ENCODE measurements at places on chromosomes 5 and 9.

DNA sequence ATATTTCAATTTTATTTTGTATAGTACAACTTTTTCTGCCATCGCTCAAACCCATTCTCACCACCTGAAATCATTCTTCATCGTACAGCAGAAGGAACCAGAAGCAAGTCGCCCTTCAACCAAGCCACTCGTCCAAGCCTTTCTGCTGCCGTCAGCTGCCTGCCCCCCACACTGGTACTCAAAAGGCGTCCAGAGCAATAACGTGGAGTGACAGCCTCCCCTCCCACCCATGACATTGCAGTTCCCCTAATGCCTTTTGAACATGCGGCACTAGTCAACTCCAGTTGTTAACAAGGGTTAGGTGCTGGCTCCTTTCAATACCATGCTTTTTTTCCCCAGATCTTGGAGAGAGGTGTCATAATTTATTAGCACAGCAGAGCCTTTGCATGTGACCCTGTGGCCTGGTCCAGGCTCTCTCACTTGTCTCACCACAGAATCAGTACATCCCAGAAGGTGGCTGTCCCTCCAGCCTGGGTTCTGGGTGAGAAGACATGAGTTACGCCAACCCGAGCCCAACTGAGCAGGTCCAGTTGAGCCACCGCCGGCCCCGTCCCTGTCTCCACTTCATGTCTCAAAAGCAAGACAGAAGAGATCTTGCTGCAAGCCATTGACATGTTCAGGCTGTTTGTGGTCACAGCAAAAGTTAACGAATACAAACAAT is 20.4 kb upstream of the MED10 start:
- no peak for DNase-seq

DNA sequence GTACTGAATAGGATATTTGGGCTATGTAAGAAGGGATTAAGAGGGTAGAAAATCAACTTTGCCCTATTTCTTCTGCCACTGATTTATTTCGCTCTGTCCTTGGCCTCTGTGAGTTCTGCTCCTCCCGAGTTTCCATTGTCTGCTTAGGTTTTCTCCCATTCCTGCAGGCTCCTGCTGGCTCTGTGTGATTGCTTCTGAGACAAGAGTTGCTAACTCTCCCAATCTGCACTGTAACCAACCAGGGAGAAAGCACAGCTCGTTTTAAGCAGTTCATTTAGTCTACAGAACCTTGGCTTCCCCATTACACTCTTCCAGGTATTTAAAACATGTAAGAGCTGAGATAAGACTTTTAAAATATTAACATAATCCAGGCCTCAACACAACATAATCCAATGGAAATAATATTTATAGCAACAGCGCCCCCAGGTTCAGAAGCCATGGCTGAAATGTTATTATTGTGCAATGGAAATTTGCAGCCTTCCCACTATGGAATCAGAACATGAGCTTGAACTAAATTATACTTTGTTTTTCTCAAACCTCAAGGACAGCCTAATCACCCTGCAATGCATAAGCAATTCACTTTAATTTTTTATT is 203.5 kb downstream of the ERCC6L2 start:
- no peak for DNase-seq

DNA sequence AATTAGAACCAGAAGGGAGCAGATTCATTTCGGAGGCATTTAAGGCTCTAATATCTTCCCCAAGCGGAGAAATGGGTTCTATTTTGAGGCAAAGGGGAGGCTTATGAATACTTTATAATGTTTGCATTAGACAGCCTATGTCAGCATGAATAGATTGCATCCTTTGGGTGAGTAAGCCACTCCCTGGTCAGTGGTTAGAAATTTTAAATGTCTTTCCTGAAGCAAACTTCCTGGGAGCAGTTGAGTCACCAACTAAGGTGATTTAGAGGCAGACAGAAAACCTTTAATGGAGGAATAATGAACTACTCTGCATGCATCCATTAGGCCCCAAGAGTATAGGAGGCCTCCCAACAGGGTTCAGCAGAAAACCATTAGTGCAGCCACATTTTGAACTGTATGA is 204.9 kb downstream of the ELAVL2 start:
- DNase-seq: no peak

- peak; percentile 24 for DNase-seq
Observed at GRCh38 chr5:176660530-176660859, 13.2 kb downstream of the TSPAN17 start.

GRCh38 chr5:39412721-39413394 is 11.9 kb downstream of the DAB2 start:
- no peak for DNase-seq

DNA sequence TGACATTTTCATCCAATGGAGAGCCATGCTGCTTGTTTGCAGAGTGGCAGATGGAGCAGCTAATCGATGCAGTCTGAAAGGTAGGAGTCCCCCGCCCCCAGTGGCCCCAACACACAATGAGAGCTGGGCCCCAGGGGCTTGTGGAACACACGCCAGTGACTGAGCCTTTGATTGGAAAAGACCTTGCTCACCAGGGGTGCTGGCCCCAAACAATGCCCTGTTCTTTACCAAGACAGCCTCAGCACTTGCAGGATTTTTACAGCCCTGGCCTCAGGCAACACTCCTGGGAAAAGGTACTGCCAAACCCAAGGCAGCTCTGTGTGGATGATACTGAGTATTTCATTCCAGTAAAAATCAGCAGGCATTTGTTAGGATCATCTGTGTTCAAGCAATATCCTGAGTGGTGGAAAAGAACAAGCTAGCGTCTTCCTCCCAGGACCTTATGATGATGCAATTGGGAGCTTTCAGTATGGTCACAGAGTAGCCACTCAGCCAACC is 276.8 kb upstream of the CLINT1 start:
- DNase-seq: no peak

DNA sequence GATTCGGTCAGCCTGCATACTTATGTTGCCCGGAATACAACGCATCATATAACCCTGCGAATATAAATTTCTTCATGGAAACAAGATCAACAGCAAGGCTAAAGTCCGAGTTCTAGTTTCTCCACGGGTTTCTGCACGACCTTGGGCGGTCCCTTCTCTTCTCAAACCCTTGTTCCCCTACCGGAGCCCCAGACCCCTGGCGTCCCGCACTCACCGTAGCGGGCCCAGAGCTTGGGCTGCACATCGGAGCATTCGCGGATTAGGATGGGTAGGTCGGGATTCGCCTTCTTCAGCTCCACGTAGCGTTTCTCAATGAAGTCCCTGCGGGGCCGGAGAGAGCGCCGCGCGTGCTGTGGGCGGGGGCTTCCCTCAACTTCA is 399 bp downstream of the NDUFA2 start:
- DNase-seq: no peak

DNA sequence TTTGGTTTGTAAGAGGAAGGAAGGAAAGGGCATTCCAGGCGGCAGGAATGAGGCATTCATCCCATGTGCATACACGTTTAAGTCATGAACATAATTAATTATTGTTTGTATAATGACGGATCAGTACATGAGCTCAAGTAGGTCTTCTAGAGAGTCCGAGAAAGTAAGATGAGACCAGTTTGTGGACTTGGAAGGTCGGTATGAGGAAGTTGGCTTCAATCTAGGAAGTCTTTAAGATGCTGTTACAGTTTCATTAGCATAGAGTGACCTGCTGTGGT is 2.1 kb downstream of the GTF3C4 start:
- DNase-seq: no peak

DNA sequence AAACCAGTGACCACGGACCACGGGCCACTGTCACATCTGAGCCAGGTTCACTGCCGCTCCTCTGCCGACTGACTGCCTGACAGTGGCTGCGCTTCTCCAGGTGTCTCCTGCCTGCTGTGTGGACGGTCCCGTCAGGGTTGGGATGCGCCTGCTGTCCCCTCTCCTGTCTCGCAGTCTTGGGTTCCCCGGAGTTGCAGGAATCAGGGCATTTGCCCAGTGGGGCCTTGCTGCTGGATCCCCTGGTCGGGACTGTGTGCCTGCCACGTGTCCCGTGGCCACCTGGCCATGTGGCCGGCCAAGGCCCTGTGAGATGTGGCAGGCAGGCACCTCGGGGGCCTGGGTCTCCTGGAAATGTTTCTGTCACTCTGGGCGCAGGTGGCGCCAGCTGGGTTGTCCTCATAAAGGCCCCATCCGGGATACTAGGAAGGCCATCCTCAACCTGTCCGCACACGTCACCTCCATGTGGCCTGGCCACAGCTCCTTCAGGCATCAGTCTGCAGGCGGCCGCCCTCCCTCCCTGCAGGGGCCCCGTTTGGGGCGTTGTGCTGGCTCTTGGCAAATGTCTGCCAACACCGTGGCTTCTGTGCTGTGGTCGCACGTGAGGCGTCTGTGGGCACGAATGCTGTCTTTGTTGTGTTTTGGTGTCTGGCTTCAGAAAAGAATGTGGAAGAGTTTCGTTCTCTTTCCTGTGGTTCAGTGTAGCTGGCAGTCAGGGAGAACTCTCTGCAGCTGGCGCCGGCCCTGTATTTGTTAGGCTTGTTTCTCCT is 6.4 kb upstream of the TOR4A start:
- no peak for DNase-seq

GRCh38 chr9:6014670-6015270 is 654 bp downstream of the RANBP6 start:
- DNase-seq: no peak

DNA sequence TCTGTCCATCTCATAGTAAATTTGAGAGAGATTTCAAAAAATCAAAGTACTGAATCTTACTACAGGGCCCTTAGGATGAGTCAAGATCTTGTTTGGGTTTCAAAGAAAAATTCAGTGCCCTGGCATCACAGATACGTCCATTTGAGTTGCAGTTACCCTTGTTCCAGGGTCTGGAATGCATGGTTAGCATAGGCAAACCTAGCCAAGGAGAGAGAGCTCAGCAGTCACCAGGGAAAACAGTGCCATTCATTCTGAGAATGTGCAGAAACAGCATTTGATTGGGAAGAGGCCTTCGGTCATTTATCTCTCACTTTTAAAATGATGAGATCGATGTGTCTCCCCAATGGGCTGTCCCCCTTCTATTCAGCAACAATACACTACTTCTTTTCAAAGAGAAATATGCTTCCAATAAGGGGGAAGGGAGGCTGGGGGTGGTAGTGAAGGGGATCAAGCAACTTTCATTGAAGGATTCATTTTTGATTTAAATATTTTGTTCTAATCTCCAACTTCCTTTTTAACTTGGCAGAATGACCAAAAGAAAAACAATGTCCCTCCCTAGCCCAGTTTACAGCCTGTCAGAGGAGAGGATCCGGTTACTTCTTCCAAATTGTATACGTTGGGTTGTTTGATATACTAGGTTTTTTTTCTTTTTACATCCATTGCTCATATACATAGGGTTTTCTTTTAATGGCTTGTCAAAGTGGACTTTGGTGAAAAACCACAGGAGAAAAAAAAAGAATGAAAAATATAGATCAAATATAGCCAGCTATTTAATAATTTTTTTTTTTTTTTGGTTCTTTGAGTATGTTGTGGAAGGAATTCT is 491.1 kb downstream of the CCDC171 start:
- no peak for DNase-seq

- no peak for DNase-seq
Observed at GRCh38 chr9:110142868-110143481, 65.0 kb downstream of the C9orf152 start.

DNA sequence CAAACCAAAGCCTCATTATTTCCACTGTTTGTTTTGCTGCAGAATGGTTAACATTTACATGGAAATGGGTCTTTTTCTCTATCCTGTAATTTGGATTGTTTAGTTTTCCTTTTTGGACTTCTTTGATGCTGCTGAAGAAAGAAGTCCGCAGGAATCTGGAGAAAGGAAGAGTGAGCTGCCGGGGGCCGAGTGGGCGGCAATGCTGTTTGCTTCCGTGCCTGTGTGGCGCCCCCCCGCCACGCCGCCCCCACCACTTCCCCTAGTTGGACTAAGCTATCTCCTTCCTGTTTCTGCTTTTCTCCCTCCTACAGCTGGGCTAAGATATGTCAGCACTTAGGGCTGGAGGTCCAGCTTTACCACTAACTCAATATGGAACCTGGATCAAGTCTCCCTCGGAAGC is 39.7 kb downstream of the ACTL7B start:
- no peak for DNase-seq

GRCh38 chr5:72170101-72170500 is 62.8 kb downstream of the MAP1B start:
- DNase-seq: no peak

GRCh38 chr9:27540502-27540901 is 10.9 kb upstream of the MOB3B start:
- DNase-seq: no peak

- DNase-seq: no peak
Observed at GRCh38 chr5:38207343-38207742, 51.0 kb upstream of the EGFLAM start.

DNA sequence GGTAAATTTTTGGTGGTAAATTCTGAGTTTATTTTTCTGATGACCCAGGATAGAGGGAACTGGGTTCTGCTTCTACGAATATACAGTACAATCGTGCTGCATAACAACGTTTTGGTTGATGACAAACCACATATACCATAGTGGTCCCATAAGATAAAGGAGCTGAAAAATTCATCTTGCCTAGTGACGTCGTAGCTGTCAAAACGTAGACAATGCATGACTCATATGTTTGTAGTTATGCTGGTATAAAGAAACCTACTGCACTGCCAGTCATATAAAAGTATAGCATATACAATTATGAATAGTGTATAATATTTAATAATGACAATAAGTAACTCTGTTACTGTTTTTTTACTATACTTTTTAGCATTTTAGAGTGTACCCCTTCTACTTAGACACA is 244.0 kb downstream of the GAS1 start:
- no peak for DNase-seq

- no peak for DNase-seq
Observed at GRCh38 chr5:161406880-161407279, 139.6 kb downstream of the GABRB2 start.

GRCh38 chr5:90096415-90097081 is 313.0 kb downstream of the CETN3 start:
- DNase-seq: no peak

GRCh38 chr9:128750926-128751595 is 20.7 kb downstream of the ZER1 start:
- DNase-seq: no peak

- no peak for DNase-seq
Observed at GRCh38 chr5:171906066-171906570, 100.3 kb downstream of the FBXW11 start.

GRCh38 chr9:119722384-119722783 is 353.1 kb upstream of the BRINP1 start:
- DNase-seq: no peak

- DNase-seq: no peak
Observed at GRCh38 chr9:110241260-110241857, 14.9 kb downstream of the TXN start.

GRCh38 chr9:6645355-6646292 is at the start of gene GLDC:
Gene GLDC (minus strand): TSS chr9:6645729. CDS start chr9:6645499, 230 bp downstream.
- DNase-seq: no peak

DNA sequence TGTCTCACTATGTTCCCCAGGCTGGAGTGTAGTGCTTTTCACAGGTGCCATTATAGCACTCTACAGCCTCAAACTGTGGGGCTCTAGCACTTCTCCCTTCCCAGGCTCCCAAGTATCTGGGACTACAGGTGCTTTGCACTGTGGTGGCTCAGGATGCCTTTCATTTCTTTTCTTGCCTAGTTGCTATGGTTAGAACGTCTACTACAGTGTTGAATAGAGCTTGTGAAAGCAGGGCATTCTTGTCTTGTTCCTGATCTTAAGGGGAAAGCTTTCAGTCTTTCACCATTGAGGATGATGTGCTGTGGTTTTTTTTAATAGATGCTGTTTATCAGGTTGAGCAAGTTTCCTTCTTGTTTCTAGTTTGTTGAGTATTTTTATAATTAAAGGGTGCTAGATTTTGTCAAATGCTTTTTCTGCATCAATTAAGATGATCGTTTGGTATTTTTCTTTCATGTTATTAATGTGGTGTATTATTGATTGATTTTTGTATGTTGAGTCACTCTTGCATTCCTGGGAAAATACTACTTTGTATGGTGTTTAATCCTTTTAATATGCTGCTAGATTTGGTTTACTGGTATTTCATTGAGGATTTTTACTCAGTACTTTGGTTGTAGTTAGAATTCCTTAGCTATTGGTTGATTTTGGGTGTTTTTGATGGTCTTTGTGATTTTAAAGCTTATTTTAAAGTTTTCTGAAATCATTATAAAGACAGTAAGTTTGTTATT is 35.6 kb downstream of the GPBP1 start:
- no peak for DNase-seq

All from effector CD4-positive, alpha-beta T cell (primary cell).